ENCODE measurements at places on chromosomes 11 and 22.

- DNase-seq = no peak
Measured at GRCh38 chr22:36037102-36037758, 8.6 kb upstream of the RBFOX2 start.

GRCh38 chr11:102920118-102920684, 35.3 kb downstream of the MMP13 start:
- DNase-seq = no peak

DNA sequence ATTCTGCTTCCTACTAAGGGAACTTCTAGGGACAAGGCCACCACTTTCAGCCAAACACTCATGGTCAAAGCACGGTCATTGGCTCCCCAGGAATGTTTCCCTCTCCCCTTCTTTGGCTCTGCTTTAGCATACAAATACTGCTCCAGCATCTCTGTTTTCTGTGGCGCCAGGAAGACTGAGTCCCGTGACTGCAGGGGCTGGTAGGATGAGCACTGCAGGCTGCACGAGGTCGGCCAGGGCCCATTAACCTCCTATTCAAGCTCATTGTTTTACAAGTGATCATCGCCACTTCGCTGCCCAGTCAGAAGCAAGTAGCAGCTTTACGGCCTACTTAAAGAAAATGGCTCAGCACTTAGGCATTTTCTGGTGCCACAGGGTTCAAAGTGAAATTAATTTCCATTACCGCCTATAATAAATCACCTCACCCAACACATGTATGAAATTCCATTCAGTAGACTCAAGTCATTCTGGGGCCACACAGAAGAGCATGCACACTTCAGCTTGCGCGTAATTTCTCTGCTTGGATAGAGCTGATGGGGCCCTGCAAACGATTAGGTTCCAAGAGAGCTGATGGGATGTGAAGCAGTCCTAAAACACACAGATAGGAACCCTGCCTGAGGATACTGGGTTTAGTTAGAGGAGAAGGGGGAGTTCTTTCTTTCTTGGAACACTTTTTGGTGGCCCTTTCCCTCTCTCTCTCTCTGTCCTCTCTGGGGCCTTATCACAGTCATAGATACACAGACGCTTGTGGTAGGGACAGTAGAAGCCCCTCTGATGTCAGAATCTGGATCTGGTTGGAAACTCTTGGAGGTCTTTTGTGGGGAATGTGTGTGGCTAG, 173.7 kb downstream of the KIF18A start:
- no peak for DNase-seq

GRCh38 chr11:110019675-110020074, 73.5 kb upstream of the ZC3H12C start:
- DNase-seq = no peak

DNA sequence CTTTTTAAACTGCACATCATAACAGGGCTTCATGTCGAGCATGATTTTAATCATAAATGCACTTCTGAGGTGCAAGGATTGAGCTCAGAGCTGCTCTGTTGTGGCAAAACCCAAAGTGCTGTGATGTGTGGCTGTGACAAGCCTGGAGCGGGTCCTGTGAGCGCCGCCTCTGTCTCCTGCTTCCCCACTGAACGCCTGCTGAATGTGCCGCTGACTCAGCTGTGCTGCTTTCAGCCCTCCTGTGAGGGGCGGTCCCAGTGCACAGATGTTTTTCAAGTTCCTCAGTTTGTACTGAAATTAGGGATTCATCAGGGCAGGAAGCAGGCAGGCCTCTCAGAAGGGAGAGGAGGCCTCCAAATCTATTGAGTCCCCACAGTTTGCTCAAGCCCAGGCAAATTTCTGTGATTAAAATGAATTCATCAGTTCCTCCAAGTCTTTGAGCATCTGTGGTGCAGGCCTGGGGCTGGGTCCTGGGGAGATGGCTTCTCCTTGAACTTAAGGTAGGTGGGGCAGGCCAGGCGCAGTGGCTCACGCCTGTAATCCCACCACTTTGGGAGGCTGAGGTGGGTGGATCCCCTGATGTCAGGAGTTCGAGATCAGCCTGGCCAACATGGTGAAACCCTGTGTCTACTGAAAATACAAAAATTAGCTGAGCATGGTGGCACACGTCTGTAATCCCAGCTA, 3.0 kb upstream of the GTSE1 start:
- no peak for DNase-seq

DNA sequence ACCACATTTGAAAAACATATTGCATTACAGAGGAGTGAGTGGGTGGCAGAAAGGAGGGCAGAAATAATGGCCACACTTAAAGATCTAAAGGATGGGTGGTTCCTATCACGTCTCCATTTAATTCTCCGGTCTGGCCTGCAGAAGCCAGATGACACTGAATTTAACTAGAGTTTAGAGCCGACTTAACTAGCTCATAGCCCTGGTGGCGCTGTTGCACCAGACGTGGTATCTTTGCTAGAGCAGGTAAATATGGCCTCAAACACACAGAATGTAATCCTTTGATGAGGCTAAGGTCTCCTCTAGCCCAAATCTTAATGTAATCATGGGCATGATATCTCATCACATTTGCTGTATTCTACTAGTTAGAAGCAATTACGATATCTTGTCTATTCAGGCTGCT, 51.5 kb upstream of the GAL start:
- peak; percentile 68 for DNase-seq

DNA sequence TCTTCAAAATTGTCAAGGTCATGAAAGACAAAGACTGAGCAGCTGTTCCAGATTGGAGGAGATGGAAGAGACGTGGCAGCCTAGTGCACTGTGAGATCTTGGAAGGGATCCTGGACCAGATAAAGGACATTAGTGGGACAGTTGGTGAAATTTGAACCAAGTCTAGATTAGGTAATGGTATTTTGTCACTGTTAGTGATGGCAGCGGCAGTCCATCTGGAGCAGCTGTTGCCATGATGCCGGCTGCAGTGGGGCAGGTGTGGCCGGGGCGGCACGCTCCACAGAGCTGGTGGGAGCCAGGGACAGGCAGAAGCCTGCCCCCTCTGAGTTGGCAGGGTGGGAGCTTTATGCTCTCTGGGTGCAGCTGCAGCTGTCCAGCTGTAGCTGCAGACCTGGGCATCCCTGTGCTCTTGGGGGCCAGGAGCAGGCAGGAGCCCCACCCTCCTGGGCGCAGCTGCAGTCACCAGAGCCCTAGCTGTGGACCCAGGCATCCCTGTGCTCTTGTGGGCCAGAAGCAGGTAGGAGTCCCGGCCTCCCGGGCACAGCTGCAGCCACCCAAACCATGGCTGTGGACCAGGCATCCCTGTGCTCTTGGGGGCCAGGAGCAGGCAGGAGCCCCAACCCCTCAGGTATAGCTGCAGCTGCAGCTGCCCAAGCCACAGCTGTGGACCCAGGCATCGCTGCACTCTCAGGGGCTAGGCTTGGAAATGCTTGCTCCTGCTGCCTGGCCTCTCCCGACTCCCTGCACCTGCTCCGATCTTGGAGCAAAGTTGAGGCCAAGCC, 20.7 kb downstream of the DIXDC1 start:
- DNase-seq = no peak

DNA sequence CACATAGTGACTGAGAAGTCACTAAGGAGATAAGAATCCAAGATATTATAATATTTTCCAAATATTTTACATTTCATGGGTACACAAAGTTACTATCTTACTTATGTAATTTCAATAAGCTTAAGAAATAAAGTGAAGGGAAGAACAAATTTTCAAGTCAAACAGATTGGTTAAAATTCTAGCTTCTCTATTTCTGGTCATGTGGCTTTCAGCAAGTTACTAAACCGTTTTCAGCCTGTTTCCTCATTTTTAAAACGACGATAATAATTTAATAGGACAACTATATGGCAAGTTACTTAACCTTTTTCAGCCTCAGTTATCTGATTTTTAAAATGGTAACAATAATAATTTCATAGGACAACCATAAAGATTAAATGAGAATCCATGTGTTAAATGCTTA, 15.6 kb downstream of the DCUN1D5 start:
- no peak for DNase-seq

DNA sequence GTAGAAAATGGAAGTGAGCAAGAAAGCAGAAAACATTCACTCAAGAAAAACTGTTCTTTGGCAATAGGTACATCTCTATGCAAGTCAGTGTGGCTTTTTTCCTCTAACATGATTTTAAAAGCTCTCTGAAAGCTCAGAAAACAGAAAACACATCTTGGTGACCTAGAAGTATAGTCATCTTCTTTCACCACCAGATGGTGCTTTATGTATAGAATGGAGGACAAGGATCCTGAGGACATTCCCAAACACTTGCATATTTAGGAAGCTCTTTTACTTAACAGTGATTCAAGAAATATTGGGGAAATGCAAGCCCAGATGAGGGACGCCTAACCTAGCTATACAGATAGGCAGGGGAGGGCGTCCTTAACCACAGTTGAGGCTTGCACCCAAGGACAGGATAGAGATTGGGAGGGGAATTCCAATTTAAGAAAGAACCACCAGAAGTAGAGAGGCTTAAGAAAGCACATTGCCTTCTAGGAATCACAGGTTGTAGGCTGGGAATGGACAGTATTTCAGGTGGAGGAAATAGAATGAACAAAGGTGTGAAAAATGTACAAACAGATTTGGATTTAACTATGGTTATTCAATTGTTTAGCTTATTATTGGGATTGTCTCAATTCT, 13.8 kb upstream of the CCDC81 start:
- DNase-seq = no peak

GRCh38 chr11:131999084-131999483, 628.7 kb downstream of the NTM start:
- DNase-seq = no peak
